ENCODE measurements at places on chromosomes 3 and 15. TPM values are rescaled to one million over a fixed set of nuclear protein-coding genes. Genes with fewer than 3 reads are reported as not detected.

DNA sequence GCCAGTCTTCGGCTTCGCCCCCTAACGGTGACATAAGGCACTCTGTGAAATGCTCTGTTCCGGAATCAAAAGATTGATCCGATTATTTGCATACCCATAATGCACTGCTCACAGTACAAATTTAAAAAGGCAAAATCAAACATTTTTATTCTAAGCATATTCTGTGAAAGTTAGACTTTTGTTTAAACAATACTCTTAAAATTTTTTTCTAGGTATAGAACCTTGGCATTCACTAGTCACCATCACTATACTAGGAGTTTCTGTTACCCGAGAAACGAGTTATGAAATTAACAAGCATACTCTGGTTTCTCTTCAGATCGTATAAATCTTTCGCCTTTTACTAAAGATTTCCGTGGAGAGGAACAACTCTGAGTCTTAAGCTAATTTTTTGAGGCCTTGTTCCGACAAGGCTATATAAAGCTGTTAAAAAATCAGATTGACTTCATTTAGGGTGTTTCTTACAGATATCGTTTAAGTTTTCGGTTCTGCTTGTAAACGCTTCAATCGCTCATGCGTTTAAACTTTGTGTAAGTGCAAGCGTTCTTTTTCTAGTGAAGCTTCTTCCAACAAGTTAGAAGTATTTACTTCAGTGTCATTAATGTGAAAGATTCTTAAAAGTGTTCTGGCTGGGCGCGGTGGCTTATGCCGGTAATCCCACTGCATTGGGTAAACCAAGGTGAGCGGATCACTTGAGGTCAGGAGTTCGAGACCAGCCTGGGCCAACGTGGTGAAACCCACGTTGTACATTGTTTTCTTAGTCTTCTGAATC is at the start of gene RNU5B-1:
TSS of gene RNU5B-1 (plus strand) at position 297 of the 769 bp plus-strand sequence.
- DNase-seq: peak; percentile 91

GRCh38 chr3:23161896-23162570 is 41.1 kb upstream of the UBE2E2 start:
- DNase-seq: no peak

DNA sequence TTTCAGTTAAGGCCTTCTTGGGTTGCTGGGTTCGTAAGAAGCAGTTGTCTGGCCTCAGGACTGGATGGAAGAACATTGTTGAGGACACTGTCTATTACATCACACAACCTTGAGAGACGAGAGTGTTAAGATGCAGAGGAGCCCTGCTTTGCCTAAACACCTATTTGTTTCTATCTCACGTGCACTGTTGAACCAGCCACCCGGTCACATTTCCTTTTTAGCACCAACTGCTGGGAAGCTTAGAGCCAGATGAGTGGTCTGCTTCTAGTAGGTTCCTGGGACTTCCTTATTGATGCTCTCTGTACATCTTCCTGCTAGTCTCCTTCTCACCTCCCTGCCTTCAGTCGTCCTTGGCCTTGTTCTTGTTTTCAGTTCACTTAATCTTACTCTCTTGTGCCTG is 22.3 kb downstream of the CAND2 start:
- no peak for DNase-seq

- no peak for DNase-seq
These were observed 436.2 kb downstream of the OCA2 start for GRCh38 chr15:27662892-27663291.

GRCh38 chr3:186883686-186884058 is 41.2 kb downstream of the ADIPOQ start:
- no peak for DNase-seq

DNA sequence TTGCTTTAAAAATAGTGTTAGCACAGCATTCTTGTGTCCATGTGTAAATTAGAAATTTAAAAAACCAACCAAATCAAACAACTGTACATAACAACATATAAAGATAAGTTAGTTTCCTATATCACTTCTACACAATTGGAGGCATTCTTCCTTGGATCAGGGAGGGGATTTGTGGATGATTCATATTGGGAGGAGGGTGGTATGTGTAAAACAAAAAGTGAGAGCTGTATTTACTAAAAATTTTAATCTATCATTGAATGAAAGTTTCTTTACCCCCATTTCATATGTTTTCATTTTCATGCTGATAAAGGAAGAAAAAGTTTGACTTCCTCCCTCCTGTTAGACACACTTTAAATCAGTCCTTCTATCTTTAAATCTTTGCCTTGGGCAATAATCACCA is 325.0 kb downstream of the SATB1 start:
- DNase-seq: no peak

- DNase-seq: no peak
These were observed 347.4 kb upstream of the PPP2R3A start for GRCh38 chr3:135618123-135618522.

GRCh38 chr15:100908466-100908865 is 10.7 kb upstream of the LRRK1 start:
- no peak for DNase-seq

DNA sequence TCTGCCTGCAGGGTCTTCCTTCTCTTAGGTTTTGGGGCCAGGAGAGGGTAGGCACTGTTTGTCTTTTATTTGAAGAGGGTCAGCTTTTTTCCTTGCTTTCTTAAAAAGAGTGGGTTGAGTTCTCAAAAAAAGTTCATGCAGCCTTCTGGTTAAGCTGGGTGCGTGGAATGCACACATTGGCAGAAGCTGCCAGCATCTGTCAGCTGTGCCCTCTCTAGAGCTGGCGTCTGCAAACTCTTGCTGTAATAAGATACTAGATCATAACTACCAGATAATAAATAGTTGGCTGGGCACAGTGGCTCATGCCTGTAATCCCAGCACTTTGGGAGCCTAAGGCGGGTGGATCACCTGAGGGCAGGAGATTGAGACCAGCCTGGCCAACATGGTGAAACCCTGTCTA is 373.4 kb downstream of the OCA2 start:
- DNase-seq: no peak

DNA sequence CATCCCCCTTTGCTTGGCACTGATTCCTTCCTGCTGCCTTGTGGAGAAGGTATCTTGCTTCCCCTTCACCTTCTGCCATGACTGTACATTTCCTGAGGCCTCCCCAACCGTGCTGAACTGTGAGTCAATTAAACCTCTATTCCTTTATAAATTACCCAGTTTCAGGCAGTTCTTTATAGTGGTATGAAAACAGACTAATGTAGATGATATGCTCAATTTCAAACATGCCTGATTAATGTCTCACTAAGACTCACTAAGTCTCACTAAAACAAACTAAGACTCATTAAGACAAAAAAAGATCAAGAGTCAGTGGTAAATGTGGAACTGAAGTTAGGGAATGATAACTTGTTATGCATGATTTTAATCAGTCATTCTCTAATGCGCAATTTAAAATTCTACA is 606.6 kb downstream of the RBMS3 start:
- no peak for DNase-seq

GRCh38 chr15:95152741-95153140 is 921.4 kb downstream of the MCTP2 start:
- no peak for DNase-seq

- DNase-seq: no peak
These were observed 3.0 kb upstream of the TNFAIP8L3 start for GRCh38 chr15:51097553-51098330.

GRCh38 chr15:39414201-39414600 is 166.7 kb upstream of the THBS1 start:
- no peak for DNase-seq

Gene TMEM158
- total RNA-seq: 5.2 TPM

Gene CPEB1
- total RNA-seq: 4.4 TPM

Gene FBLN2
- total RNA-seq: 11.3 TPM
